Stimulated activated effector memory CD8-positive, alpha-beta T cell treated with anti-CD3 and anti-CD28 coated beads, Interleukin-12 subunit alpha, Interleukin-12 subunit beta, amount 100 ng/mL, for 72 hours (primary cell): ENCODE measurements at places on chromosomes 4 and X.

DNA sequence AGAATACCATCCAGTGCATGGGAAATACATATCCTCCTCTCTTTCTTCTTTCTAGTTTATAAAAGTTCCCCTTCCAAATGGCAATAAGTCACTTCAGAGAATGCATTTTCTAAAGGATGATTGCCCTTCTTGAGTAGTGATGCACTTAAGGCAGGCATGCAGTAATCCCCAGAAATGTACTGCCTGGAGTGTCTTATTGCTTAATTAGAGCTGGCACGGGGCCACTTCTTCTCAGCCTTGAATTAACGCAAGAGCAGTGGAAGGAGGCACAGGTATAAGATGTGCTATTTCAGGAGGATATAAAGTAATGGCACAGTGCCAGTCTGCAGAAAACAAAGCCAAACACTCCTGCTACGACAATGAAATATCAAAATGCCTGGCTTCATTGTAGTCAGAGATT is 371.4 kb upstream of the FAM241A start:
- DNase-seq: no peak

DNA sequence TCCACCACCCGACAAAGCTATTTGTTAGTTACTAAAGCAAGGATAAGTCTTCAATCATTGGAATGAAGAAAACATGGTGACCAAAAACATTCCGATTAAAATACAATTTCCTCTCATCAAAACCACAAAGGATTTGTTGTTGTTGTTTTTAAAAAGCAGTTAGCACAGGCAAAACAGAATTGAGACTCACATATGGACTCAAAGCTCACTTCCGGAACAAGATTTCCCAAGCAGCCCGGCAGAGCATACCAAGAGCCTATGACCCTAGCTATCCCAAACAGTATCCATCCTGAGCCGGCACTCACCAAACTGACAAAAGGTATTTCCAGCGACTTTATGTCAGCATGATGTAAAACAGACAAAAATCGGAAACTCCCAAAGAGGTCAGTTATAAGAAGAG is 39.9 kb downstream of the ADGRA3 start:
- no peak for DNase-seq

- DNase-seq: no peak
These were observed 279.2 kb downstream of the QDPR start for GRCh38 chr4:17232566-17233253.

- DNase-seq: no peak
These were observed 1.0 kb upstream of the TBC1D9 start for GRCh38 chr4:140757232-140757630.

- no peak for DNase-seq
These were observed 147.2 kb downstream of the SHROOM3 start for GRCh38 chr4:76582074-76582816.

DNA sequence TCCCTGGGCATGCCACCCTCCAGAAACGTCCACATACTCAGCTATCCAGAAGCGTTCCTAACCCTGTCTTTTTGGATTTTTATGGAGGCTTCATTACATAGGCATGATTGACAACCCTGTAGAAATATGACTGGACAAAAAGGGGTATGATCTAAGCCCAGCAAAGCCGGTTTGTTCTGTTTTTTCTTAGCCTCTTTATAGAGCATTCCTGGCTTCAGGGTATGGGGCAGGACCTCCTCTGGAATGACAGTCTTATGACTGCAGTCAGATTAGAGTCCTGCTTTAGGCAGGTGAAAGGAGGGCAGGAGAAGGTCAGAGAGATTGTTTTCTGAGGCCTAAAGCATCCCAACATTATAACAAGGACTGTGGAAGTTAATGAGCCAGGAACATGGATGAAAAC is 137.4 kb downstream of the DCLK2 start:
- DNase-seq: no peak

- DNase-seq: no peak
These were observed 3.9 kb upstream of the SPOCK3 start for GRCh38 chr4:167238226-167238625.

GRCh38 chrX:65595460-65595876 is 60.9 kb upstream of the LAS1L start:
- peak; percentile 83 for DNase-seq

GRCh38 chr4:37001688-37002436 is 242.7 kb upstream of the NWD2 start:
- DNase-seq: no peak

DNA sequence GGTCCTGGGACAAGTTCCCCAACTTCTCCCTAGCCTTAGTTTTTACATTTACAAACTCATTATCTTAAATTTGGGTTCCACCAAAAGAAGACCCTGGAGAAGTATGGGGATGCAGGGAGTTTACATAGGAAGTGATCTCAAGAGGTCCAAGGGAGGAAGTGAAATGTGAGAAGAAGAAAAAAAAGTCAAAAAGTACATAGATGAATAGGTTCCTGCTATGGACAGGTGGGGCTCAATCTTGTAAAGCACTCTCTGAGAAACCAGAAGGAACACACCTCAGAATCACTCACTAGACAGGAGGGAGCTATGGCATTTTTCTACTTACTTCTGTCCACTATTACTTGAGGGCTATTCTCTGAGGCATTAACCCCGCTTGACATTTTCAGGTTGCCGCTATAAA is 56.6 kb downstream of the ARHGAP6 start:
- no peak for DNase-seq

GRCh38 chr4:119664168-119664907 is 35.7 kb upstream of the PDE5A start:
- no peak for DNase-seq

DNA sequence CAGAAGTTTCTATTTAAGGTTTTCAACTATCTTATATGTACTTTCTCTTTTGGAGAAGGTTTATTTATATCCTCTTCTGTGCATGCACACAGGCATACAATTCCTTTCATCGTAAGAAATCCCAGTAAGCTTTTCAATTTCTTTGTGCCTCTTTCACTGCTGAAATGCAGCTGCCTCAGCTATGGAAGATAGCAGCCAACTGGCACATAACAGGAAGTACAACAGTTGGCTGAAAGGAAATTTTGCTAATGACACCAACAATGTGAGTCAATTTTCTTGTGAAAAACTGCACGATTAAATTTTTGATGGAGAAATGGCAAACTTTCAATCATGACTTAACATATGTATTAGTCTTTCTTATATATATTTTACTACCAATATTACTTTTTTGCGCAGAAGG is 74.5 kb upstream of the PAQR3 start:
- no peak for DNase-seq

DNA sequence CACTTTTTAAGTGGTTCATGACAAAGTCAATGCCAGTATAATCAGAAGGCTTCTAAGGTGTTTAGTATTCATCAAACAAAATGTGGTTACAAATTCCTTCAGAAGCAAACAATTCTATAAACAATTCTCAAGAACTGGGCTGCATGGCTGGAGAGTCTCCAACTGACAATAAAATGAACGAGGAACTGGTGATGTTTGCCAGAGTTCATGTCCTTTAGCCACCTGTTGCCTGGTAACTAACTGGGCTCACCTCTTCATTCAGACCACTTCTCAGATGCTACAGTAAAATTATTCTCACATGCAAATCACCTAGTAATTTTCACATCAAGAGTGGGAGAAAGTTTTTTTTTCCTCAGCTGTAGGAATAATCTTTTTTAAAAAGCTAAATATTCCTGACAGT is 53.3 kb downstream of the CAMK2D start:
- DNase-seq: no peak

- no peak for DNase-seq
These were observed 178.7 kb upstream of the FAT1 start for GRCh38 chr4:186902361-186902760.

GRCh38 chr4:87068583-87069021 is 133.8 kb downstream of the AFF1 start:
- no peak for DNase-seq

- DNase-seq: no peak
These were observed 100.9 kb downstream of the PTCHD1 start for GRCh38 chrX:23435575-23435974.

DNA sequence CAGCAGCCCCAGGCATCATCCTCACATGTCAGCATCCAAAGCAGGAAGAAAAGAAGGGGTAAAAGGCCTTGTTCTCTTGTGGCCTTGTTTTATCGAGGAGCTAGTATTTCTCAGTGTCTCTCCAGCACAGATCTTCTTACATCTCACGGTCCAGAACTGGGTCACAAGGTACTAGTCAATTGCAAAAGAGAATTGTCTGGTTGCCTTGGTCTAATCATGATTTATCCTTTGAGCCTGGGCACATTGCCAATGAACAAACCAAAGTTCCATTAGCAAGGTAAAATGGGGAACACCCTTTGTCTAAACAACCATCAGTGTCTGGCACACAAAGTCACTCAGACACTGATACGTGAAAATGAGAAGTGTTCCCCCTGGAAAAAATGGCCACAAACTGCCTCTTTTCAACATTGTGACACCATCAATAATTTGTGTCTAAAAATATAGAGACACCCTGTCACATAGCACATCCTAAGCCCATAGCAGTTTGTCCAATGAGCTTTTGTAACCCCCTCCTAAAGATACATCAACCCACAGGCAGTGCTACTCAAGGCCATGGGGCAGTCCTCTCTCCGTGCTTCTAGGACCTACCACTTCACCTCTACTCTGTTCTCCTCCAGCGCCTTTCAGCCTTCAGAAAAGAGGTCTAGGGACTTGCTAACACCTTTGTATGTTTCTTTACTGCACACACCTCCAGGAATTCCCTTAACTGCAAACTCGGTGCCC is 534.4 kb downstream of the MID1IP1 start:
- DNase-seq: no peak

GRCh38 chr4:125641611-125642010 is 326.9 kb downstream of the FAT4 start:
- DNase-seq: no peak

DNA sequence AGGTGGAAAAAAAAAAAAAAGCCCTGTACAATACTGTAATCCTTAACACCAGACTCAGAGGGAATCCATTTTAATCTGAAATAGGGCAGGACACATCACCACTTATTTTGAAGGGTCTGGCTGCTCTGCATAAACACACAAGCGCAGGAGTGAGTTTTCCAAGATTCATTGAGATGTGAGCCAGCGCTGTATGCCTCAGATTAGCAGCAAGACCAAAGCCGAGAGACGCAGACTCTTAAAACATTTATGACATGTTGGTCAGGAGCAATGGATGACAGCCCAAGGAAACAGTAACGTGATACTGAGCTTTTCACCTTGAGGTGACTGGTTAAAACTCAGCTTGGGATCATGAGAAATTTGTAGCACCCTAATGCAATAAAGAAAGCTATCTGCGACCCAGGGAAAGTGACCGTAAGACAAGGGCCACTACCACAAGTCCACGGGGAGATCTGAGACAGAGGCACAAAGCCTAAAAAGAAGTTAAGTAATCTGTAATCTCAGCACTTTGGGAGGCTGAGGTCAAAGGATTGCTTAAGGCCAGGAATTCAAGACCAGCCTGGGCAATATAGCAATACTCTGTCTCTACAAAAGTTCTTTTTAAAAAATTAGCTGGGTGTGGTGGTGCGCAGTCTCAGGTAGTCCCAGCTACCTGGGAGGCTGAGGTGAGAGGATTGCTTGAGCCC is 210.6 kb downstream of the COL25A1 start:
- DNase-seq: no peak
